ENCODE measurements at places on chromosomes 5 and 9.

DNA sequence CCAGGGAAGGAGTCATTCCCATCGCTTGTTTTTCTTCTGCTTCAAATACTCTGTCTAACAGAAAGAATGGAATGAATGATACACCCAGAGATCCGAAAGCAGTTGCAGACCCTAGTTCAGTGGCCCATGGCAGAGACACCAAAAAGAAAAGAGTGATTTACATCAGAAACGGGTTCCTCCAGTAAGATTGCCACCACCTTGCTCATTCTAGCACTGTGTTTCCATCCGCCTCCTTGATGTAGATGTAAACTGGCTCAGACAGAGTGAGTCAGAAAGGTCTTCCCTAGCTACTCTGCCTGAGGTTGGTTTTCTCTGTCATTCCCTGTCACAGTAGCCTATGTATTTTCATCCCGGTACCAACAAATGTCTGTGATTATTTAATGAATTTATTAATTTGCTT is 15.9 kb upstream of the CLINT1 start:
- no peak for DNase-seq

GRCh38 chr9:89956331-89956730 is 351.5 kb downstream of the GADD45G start:
- no peak for DNase-seq

DNA sequence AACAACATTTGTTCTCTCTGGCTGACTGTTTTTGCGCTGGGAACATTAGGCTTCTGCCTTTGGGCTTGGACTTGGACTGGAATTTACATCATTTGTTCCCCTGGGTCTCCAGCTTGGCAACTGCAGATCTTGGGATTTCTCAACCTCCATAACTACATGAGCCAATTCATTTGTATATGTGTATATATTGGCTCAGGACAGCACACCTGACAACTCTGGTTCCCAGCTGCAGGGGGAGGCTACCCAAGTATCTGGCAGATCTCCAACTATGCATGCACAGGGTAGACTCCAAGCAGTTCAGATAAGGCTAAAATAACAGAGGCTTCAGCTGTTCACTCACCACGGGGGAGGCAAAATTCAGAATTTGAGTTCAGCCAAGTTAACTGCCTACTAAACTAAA is 31.6 kb upstream of the F2RL1 start:
- DNase-seq, result no peak

GRCh38 chr9:10875752-10876151 is 262.9 kb upstream of the PTPRD start:
- DNase-seq, result no peak

DNA sequence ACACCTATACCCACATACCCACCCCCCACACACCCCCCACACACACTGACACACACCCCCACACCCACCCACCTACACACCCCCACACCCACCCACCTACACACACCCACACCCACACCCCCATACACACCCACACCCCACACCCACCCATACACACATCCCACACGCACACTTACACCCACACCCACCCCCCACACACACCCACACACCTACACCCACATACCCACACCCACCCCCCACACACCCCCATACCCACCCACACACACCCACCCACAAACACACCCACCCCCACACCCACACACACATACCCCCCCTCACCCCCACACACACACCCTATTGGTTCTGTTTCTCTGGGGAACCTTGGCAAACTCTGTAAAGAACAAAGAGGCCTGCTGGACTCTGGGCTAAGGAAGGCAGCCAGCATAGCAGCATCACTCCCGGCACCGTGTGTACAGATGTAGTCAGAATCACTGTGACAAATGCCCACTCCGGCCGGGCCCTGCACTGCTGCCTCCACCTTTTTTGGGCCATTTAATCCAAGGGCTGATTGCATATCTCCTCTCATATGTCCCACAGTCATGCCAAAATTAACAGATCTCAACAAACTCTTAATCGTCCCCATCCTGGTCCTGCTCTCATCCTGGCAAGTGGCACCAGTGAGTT is 42.3 kb downstream of the COL23A1 start:
- no peak for DNase-seq

GRCh38 chr9:128818839-128819715 is 777 bp downstream of the ENDOG start:
- peak; percentile 35 for DNase-seq

- DNase-seq, result no peak
Measured at GRCh38 chr5:172399336-172399735, 55.0 kb downstream of the SH3PXD2B start.

DNA sequence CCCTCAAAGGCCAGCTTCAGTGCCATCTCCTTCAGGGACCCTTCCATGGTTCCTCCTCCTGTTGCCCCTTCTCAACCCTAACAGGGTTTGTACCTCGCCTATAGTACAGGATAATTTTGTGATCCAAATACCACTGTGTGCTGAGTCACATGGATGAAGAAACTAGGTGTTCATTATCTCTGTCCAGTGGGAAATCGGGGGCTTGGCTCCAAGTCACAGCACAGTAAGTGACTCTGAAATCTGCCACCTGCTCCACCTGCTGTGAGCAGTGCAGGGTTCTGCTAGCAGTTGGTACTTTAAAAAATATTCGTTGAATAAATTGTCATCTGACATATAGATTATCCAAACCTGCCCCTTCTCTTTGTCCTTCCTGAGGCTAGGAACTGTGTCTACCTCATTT is 123.2 kb upstream of the OTULINL start:
- no peak for DNase-seq

- no peak for DNase-seq
Measured at GRCh38 chr9:99595796-99596195, 225.9 kb upstream of the NR4A3 start.

- no peak for DNase-seq
Measured at GRCh38 chr9:104319685-104320084, 184.4 kb upstream of the OR13F1 start.

GRCh38 chr9:79221084-79221483 is 350.7 kb upstream of the TLE4 start:
- DNase-seq, result no peak

- no peak for DNase-seq
Measured at GRCh38 chr9:71748280-71748743, 20.0 kb downstream of the CEMIP2 start.

DNA sequence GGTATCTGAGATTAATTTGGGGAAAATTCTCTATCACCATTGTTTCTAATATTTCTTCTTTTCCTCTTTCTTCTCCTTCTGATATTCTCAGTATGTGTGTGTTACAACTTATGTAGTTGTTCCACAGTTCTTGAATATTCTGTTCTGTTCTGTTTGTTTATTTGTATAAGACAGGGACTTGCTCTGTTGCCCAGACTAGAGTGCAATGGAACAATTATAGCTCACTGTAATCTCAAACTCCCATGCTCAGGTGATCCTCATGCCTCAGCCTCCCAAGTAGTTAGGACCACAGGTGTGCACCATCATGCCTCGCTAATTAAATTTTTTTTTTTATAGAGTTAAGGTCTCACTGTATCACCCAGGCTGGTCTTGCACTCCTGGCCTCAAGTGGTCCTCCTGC is 145.8 kb upstream of the TUT7 start:
- no peak for DNase-seq

GRCh38 chr5:109304309-109304708 is 105.5 kb downstream of the PJA2 start:
- no peak for DNase-seq

GRCh38 chr5:77776554-77777206 is 541 bp upstream of the TBCA start:
- DNase-seq, result no peak

DNA sequence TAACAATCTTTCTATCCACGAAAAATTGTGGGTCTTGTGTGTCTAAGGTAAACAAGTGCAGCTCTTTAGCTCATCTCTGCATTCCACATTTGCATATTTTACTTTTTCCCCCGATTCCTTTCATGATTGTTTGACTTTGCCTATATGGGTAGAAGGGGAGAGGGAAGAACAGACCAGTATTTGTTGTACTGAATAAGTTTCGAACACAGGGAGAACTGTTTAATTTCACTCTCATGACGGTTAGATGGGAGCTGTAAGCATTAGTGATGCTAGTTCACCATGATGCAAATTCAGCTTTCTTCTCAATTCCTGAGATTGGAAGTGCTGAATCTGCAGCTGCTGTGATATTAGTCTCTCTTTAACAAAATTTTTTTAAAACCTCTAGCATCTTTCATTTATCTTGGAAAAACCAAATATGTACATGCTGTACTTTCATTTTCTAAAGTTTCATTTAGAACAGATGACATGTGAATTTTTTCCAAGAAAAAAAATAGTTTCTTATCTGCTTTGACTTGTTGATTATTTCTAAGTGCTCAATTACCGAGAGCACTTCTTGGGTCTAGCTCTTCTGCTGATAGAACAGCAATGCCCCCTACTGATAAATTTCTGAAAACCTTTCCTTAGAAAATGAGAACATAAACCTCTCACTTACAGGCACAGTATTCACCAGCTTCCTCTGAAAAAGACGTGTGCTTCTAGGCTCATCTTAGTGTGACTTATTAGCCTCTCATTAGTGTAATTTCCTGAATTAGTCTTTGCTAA is 149.5 kb downstream of the BAAT start:
- no peak for DNase-seq

DNA sequence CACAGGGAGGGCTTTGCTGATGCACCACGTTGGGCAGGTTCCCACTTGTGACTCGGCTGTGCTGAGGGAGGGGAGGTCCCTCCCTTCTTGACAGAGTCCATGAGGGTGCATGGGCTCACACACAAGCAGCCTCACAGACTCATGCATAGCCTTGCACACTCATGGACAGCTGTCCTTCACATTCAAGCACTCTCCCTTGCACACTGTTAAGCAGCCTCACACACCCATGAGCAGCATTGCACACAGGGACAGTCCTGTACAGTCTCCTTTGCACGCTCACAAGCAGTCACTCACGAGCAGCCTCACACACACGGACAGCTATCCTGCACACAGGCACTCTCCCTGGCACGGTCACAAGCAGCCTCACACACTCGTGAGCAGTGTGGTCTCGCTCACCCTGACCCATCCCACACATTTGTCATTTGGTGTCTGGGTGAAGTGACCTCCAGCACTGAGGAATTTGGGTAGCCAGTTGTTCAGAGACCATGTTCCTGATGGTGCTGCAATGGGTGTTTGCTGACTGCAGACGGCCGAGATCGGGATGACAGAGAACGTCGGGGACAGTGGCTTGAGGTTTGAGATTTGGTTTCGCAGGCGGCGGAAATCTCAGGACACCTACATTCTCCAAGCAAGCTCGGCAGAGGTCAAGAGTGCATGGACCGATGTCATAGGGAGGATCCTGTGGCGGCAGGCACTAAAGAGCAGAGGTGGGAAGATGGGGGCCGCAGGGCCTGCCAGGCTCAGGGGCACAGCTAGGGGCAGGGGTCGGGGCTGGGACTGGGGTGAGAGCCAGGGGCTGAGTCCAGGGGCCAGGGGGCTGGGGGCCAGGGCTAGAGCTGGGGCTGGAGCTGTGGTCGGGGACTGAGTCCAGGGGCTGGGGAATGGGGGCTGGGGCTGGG is 17.7 kb upstream of the LRRC14B start:
- no peak for DNase-seq
